Lower lobe of right lung (tissue), 2 donors: ENCODE measurements at places on chromosomes 12 and 14. TPM values are rescaled to one million over a fixed set of nuclear protein-coding genes. Genes with fewer than 3 reads are reported as not detected.

DNA sequence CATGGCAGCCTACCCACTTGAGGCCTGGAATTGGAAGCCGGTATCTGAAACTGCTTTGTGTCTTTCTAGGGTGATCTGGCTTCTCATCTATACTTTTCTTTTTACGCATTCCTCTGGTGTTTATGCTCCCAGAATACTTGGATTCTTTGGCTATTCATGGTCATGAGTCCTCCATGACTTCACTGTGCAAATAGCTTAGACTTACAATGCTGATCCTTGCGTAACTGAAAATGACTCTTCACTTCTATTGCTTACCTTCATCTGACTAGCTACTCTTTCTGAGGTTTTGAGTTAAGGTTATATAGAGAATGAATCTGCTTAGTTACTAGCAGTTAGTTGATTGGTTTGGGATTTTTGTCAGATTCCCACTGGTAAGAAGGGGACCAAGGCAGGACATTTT, 121.7 kb upstream of the NOVA1 start:
- no peaks in the 10 kb centered on the region for H3K4me1 ChIP-seq
- no peaks in the 10 kb centered on the region for H3K27me3 ChIP-seq
- H3K4me3 ChIP-seq = no peak overlapping the region
- no peak for DNase-seq
- no peak overlapping the region for H3K27ac ChIP-seq

CTSG gene
- total RNA-seq = 12.2 TPM

PGF gene
- total RNA-seq = 3.0 TPM

GRCh38 chr12:49331380-49332222, 5.4 kb downstream of the C1QL4 start:
- peaks cover 14% of the 10 kb centered on the region for H3K4me1 ChIP-seq
- H3K4me3 ChIP-seq = no peak overlapping the region
- H3K27me3 ChIP-seq = peaks cover 44% of the 10 kb centered on the region
- no peak overlapping the region for H3K27ac ChIP-seq
- no peaks in the 10 kb centered on the region for H3K36me3 ChIP-seq

DNA sequence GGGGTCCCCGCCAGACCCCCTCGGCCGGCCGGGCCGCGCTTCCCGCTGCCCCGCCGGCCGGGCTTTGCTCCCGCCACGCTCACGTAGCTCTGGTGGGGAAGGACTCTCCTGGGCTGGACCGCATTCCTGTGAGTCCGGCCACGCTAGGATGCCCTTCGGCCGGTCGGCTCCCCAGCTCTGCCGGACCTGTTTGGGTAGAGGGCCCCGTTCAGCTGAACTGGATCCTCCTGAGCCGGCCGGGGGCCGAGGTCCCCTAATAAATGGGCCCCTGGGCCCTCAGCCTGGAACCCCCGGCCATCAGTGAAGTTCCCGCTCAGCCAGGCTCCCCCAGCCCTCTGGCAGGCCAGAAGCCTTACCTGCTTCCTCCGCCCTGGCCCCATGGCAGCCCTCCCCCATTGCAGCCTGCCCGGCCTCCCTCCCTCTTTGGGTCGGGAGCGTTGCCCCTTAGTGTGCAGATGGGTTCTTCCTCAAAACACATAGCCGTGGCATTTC, 593 bp downstream of the UNC119B start:
- peaks cover 28% of the 10 kb centered on the region for H3K36me3 ChIP-seq
- peak overlapping the region; percentile 93 for H3K4me3 ChIP-seq
- H3K27ac ChIP-seq = peak overlapping the region; percentile 92
- peak; percentile 51 for DNase-seq

- no peak overlapping the region for H3K27ac ChIP-seq
- H3K4me1 ChIP-seq = peaks cover 35% of the 10 kb centered on the region
- H3K4me3 ChIP-seq = no peak overlapping the region
- no peaks in the 10 kb centered on the region for H3K36me3 ChIP-seq
These were observed 82.8 kb downstream of the BTG1 start for GRCh38 chr12:92062539-92063493.

GRCh38 chr12:127044836-127045235, 1222.1 kb upstream of the TMEM132C start:
- no peaks in the 10 kb centered on the region for H3K36me3 ChIP-seq
- H3K27me3 ChIP-seq = no peaks in the 10 kb centered on the region
- no peak overlapping the region for H3K4me3 ChIP-seq
- no peaks in the 10 kb centered on the region for H3K4me1 ChIP-seq

- H3K4me1 ChIP-seq = no peaks in the 10 kb centered on the region
- H3K27me3 ChIP-seq = no peaks in the 10 kb centered on the region
- DNase-seq = no peak
- H3K36me3 ChIP-seq = no peaks in the 10 kb centered on the region
These were observed 232.6 kb downstream of the FLRT2 start for GRCh38 chr14:85762526-85762925.

TPI1 gene
- 278 TPM for total RNA-seq

- DNase-seq = no peak
- H3K27ac ChIP-seq = no peak overlapping the region
- H3K4me1 ChIP-seq = peaks cover 10% of the 10 kb centered on the region
- H3K36me3 ChIP-seq = no peaks in the 10 kb centered on the region
- no peaks in the 10 kb centered on the region for H3K27me3 ChIP-seq
- H3K4me3 ChIP-seq = no peak overlapping the region
These were observed 81.2 kb downstream of the CCDC60 start for GRCh38 chr12:119415714-119416113.

GRCh38 chr12:102144221-102144620, 24.2 kb downstream of the PARPBP start:
- H3K27ac ChIP-seq = no peak overlapping the region
- no peaks in the 10 kb centered on the region for H3K27me3 ChIP-seq
- no peaks in the 10 kb centered on the region for H3K36me3 ChIP-seq
- DNase-seq = no peak
- H3K4me1 ChIP-seq = no peaks in the 10 kb centered on the region

GRCh38 chr14:54300881-54301280, 95.9 kb upstream of the CDKN3 start:
- no peaks in the 10 kb centered on the region for H3K4me1 ChIP-seq
- DNase-seq = no peak
- no peaks in the 10 kb centered on the region for H3K27me3 ChIP-seq
